ENCODE measurements at places on chromosomes 5 and 9.

DNA sequence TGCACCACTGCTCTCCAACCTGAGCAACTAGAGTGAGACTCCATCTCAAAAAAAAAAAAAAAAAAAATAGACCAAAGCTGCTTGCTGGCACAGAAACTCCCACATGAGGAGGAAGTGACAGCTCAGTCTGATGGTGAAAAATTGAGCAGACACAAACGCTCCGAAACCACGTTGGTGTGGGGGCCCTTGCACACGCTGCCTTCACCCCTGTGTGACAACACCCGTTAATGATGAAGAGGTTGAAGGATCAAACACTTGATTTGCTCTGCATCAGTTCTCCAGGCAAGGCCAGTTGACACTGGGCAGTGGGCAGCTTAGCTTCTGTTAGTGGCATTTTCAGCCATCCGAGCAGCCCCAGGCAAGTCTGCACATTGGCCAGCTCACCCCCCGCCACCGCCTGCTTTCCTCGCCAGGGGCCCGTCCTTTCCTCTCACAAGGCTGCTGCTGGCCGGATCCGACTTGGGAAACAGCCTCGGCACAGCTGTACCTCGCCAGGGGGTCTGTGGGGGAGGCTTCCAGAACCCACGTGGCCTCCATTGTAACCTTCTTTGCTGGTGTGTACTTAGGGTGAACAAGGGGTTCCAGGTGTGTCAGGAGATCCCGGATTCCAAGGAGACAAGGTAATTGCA is 79.8 kb downstream of the COL27A1 start:
- no peak for DNase-seq

- no peak for DNase-seq
Observed at GRCh38 chr5:95317687-95318086, 32.8 kb upstream of the MCTP1 start.

DNA sequence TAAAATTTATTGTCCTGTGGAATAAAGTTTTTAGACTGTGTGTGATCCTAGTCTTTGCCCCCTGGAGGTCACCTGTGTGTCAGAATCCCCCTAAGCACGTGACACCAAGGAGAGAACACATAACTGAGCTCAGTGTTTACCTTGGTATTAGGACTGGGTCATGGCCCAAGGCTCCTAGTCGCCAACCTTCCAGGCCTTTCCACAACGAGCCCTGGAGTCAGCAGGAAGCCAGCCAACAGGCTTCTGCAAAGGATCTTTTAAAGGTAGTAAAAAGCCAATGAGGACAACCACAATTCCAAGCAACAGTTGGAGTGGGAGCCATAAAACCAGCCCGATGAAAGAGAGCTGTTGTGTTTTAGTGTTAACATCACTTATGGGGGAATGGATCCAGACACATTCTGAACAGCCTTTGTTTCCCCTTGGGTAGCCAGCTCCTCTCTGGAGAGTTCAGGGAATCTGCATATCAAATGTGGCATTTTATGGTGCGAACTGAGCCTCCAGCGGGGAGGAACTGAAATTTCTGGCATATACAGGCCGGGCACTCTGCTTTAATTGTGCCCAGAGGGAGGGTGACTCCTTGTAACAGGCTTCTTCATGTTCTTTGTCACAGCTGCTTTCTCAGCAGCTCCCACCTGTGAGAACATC is 239.9 kb downstream of the FSTL4 start:
- no peak for DNase-seq

- DNase-seq = no peak
Observed at GRCh38 chr5:108560581-108560980, 178.7 kb upstream of the FBXL17 start.

DNA sequence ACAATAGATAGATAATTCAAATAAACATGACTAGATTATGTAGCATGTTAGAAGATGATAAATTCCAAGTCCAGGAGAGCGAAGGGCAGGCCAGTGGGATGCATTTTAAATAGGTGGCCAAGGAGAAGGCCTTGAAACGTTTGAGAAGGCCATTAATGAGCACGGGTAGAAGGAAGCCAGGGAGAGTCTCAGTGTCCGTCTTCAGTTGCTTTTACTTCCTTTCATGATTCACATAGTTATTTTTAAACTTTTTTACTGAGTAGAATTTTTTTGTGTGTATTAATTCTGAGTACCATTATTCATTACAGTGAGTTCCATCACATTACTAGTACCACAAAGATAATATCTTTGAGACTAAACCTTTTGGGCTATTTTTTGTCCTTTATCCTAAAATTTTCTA is 259.2 kb downstream of the ARRDC3 start:
- DNase-seq = no peak

- DNase-seq = no peak
Observed at GRCh38 chr5:115180165-115180709, 10.5 kb upstream of the TRIM36 start.

- no peak for DNase-seq
Observed at GRCh38 chr9:133944746-133945135, 47.4 kb downstream of the VAV2 start.

GRCh38 chr5:7851617-7852289 is 820 bp upstream of the CFAP90 start:
- DNase-seq = no peak

DNA sequence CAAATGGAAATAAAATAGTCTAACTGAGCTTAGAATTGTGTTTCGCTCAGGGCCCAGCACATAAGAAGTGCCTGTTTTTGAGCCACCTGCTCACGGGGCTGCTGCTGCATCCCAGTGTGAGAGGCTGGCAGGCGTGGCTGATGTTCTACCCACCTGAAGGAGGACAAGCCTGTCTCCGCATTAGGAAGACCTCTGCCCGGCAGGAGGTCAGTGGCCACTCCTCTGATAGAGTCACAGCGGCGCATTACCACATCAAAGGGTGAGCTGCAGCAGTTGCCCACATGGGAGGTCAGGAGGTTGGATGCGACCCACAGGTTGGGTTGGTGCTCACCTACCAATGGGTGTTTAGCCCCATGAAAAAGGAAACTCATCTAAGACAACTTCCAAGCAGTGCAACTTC is 3.7 kb upstream of the SLC6A7 start:
- DNase-seq = no peak

- no peak for DNase-seq
Observed at GRCh38 chr5:132684922-132685720, 11.3 kb downstream of the IL4 start.

DNA sequence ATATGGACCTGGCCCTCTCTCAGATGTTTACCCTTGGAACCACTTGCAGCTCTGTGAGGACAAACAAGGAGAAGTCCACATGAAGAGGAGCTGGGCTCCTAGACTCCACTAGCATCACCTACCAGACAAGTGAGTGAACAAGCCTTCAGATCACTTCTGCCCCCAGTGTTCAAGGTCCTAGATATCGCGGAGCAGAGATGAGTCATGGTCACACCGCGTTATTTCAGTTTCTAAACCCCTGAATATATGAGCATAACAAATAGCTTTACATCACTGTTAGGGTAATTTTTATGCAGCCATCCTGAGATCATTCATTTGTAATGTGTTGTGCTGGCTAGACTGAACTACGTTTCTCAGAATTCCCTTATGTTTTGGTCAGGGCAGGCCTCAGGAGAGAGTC is 77.0 kb upstream of the DAP start:
- DNase-seq = no peak

DNA sequence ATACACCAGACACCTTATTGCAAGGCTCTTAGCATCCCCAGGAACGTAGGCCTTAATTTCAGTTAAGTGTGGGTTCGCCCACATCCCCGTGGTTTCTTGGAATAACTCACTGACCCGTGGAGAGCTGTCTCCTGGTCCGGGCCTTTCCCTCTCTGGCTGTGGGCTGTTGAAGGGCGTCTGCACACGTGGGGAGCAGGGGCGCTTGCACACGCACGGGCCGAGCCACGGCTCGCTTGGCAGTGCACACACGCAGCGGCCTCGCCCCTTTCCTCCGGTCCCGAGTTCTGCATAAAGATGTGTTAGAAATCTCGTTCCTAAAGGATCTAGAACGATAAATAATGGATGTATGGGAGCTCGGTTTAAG is 141.9 kb downstream of the PBX3 start:
- DNase-seq = no peak

- DNase-seq = peak; percentile 14
Observed at GRCh38 chr9:37336150-37336549, 86.3 kb upstream of the GRHPR start.

- no peak for DNase-seq
Observed at GRCh38 chr5:10533226-10533625, 30.6 kb upstream of the ANKRD33B start.
